GM06990 (cell line): ENCODE measurements at places on chromosomes 11 and 22.
A peak's percentile ranks its signal among the peaks of the same experiment; 100 is the strongest.

- DNase-seq = no peak
Measured at GRCh38 chr22:24179478-24180210, 1.6 kb upstream of the SUSD2 start.

GRCh38 chr11:127470306-127470884 is 469.8 kb upstream of the KIRREL3 start:
- no peak for DNase-seq

DNA sequence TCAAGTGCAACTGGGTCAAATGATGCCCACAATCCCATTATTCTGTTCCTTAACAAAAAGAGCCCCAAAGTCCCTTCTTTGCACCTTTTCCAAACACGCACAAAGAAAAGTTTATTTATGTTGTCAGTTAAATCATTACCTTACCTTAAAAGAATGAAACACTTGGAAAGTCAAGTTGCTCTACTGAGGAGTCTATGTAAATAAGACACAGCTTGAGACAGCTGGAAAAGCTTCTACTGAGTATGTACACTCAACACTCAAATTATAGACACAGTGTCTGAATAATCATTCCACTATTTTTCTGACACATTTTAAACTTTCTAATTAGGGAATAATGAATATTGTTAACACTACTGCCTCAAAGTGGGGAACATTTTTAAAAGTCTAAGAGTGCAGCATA is 21.6 kb upstream of the PHLDA2 start:
- no peak for DNase-seq

- no peak for DNase-seq
Measured at GRCh38 chr11:62169448-62169847, 20.6 kb upstream of the SCGB1D1 start.

GRCh38 chr11:112623057-112623456 is 338.2 kb upstream of the NCAM1 start:
- no peak for DNase-seq

- no peak for DNase-seq
Measured at GRCh38 chr11:72037554-72038311, 39.0 kb downstream of the IL18BP start.

DNA sequence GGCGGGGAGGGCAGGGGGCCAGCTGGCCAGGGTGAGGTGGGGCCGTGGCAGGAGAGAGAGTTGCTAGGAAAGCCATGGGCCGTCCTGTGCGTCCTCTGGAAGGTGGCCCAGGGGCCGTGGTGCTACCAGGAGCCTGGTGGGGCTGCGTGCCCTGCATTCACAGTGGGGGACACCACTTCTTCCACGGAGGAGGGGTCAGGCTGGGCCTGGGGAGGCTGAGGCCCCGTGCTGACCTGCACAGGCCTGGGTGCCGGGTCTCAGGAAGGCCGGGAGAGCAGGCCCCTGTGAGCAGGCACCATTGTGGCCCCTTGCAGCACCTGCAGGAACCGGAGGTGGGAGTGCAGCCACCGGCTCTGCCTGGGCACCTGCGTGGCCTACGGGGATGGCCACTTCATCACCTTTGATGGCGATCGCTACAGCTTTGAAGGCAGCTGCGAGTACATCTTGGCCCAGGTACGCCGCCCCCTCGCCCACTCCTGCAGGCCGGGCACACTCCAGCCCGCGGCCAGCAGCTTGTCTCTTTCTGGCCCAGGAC is 12.0 kb downstream of the MUC5B start:
- DNase-seq = no peak

DNA sequence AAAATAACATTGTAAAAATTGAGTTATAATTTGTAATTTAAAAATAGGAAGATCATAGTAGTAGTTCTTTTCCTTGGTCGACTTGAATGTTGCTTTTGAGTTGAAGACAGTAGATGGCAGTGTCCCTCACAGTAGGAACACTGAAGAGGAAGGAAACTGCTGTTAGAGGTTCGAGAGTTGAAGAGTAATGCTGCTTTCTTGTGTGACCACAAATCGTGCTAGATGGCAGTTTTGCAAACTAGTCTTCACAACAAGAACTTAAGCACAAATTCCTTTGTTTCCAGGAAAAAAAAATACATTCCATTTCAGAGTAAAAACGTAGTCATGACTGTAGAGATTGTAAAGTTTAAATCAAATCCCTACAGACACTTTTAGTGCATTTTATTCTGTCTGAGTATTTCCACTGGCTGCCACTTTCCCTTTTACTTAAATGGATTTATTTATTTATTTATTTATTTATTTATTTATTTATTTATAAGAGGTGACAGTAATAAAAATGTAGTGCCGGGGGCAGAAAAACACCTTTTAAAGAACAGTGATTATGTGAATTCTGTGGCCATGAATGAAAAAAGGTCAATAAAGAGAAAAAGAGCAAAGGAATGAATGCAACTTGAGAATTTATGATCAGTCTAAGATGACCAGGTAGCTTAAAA is 54.6 kb downstream of the SPECC1L start:
- peak; percentile 8 for DNase-seq

DNA sequence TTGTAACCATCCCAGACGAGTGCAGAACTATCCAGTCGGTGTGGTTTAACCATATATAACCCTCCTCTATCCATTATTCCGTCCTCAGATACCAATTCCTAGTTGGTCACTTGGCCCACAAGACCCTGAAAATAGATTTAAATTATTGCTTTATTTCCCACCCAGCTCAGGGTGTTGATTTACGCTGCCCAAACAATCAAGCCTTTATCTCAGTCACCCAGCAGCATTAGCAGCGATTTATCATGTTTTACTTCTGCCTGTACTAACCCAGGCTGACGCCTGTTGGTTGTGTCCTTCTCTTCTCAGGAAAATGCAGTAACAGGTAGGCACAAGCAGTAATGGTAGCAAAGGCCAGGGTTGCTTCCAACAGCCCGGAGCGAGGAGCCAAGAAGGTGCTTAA is 81.2 kb downstream of the DSCAML1 start:
- no peak for DNase-seq

GRCh38 chr22:19916941-19917340 is 24.6 kb upstream of the COMT start:
- DNase-seq = no peak

GRCh38 chr11:37544491-37544890 is 946.5 kb upstream of the RAG2 start:
- no peak for DNase-seq

GRCh38 chr11:87329172-87329571 is 291.4 kb downstream of the TMEM135 start:
- DNase-seq = no peak

DNA sequence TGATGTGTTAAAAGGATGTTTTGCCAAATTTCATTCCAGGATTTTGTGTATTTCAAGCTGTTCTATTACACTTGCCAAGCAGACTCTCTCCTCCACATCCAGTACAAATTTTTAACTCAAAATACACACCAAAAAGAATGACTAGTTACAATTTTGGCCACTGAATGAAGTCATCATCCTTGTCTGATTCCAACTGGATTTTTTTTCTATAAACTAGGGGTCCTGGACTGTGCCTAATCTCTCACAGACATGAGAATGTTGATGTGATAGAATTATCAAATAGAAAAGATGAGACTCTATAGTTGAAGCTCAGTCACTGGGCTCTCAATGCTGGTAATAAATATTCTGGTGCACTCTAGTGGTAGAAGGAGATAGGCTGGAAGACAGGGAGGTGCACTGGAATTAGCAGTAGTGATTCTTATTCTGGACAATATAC is 85.8 kb downstream of the FANCF start:
- no peak for DNase-seq

- no peak for DNase-seq
Measured at GRCh38 chr22:30044369-30044768, 35.9 kb upstream of the HORMAD2 start.

GRCh38 chr11:1528710-1529109 is 42.1 kb upstream of the MOB2 start:
- DNase-seq = no peak

DNA sequence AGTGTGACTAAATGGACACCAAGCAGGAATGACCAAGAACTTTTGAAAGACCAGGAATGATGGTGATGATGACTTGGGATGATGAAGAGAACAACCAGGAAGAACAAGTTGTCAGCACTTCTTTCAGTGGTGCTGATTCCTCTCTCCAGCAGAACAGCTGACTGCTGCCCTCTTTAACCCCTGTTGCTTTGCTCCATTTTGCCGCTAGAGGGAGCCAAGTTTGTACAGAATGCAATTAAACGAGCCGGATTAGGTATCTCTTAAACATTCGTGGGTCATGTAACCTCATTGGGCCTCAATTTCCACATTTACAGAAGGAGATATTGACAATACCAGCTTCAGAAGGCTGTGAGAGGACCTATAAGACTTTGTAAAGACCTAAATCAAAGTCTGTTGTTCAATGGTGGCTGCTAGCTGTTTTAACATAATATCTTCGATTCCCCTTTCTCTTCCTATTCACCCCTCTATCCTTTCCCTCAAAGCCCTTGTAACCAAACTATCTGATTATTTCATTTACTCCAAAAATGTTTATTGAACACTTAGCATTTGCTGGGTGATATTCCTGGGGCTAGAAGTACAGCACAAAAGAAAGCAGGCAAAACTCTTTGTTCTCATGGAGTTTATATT is 1.9 kb downstream of the OR4S1 start:
- DNase-seq = no peak

- DNase-seq = no peak
Measured at GRCh38 chr22:29917052-29917902, 34.3 kb downstream of the MTMR3 start.

GRCh38 chr11:62025487-62026105 is 58.2 kb upstream of the FTH1 start:
- peak; percentile 36 for DNase-seq

DNA sequence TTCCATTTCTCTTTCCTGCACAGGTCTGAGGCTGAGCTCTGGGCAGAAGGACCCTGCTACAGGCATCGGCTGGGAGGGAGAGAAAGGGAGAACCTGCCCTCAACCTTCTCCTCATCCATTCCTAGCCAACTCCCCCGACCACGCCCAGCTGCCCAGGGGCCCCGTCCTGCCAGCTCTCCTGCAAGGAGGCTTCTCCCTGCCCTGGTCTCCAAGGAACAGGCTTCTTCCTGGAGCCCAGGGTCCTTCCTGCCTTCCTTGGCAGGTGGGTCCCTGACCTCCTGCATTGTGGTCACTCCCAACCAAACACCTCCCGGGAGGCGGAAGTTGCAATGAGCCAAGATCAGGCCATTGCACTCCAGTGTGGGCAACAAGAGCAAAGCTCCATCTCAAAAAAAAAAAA is 12.5 kb upstream of the HMOX1 start:
- DNase-seq = no peak

DNA sequence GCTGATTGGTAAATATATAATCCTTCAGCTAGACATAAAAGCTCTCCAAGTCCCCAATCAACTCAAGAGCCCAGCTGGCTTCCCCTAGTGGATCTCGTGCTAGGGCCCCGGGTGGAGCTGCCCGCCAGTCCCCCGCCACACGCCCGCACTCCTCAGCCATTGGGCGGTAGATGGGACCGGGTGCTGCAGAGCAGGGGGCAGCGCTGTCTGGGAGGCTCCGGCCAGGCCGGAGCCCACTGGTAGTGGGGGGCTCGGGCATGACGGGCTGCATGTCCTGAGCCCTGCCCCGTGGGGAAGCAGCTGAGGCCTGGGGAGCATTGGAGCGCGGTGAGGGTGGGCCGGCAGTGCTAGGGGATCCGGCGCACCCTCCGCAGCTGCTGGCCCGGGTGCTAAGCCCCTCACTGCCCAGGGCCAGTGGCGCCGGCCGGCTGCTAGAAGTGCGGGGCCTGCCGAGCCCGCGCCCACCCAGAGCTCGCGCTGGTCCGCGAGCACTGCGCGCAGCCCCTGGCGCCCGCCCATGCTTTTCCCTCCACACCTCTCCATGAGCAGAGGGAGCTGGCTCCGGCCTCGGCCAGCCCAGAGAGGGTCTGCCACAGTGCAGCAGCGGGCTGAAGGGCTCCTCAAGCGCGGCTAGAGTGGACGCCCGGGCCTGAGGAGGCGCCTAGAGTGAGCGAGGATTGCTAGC is 1680.6 kb upstream of the RAG2 start:
- no peak for DNase-seq

DNA sequence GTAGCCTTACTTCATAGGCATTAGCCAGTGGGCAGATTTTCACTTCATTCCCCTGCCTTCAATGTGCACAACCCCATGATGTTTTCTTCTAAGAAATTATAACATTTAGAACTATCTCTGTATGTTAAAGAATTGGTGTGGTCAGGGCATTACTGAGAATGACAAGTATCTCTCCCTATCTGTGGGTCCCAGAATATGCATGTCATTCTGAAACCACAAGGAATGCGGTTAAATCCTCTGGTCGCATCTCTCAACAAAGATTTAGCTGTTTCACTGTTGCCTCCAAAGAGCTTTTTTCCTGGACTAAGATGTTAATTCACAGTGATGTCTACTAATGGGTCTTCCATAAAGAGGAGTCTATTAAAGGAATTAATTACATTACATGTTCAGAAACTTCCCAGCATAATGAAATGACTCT is 62.7 kb downstream of the LIF start:
- no peak for DNase-seq

DNA sequence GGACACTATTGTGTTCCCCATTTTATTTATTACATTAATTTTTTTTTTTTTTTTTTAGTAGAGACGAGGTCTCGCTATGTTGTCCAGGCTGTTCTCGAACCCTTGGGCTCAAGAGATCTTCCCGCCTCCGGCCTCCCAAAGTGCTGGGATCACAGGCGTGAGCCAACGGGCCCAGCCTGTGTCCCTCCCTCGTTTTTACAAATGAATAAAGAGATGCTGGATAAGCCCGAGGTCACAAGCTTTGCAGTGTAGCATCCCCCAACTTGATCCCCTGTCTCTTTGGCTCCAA is 297 bp upstream of the MTFP1 start:
- no peak for DNase-seq

DNA sequence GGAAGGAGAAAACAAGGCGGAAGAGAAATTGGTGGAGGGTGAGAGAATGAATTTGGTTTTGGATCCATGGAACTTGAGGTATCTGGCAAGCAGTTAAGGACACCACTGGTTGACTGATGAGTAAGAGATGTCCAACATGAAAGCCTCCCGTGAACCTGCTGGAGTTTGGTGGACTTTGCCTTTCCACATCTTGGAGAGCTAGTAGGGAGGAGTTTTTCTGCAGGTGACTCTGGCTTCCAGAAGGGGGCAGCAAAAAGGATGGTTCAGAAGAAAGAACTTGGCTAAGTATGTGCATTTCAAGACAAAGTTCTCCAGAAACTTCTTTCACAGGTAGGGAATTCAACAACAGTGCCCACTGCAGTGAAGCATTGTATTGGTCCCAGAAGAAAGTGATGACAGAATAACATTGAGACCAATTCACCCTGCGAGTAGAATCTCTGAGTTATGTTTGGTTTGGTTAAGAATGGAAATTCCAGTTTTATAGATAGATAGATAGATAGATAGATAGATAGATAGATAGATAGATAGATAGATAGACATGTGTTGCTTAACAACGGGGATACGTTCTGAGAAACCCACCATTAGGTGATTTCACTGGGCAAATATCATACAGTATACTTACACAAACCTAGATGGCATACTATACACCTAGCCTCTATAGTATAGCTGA is 28.5 kb downstream of the DCDC1 start:
- DNase-seq = no peak

- DNase-seq = no peak
Measured at GRCh38 chr11:70278994-70279393, 8.5 kb downstream of the PPFIA1 start.

- DNase-seq = no peak
Measured at GRCh38 chr11:64667154-64667745, 55.7 kb downstream of the NRXN2 start.

GRCh38 chr22:24147666-24148065 is 33.6 kb upstream of the SUSD2 start:
- no peak for DNase-seq
